GM18507 (cell line): ENCODE measurements at places on chromosomes 5 and 9.

DNA sequence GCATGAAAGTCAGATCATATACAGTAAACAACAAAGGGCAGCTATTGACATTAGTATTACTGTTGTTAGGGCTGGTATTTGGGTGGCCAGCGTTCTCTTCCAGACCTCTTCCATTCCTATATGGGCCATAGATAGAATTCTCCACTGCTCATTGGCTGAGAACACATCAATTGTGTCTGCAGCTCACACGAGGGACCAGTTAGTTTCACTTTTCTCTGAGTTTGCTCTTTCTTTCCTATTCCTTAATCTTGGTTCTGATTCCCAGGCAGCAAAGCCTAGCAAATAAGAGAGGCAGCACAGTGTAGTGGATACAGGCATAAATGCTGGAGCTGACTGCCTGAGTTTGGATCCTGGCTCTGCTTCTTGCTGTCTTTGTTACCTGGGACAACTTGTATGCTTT, 476.4 kb downstream of the SPOCK1 start:
- no peak for DNase-seq

- DNase-seq: no peak
Measured at GRCh38 chr5:58708456-58708855, 125.6 kb downstream of the RAB3C start.

GRCh38 chr9:347667-348292, 133.1 kb downstream of the DOCK8 start:
- no peak for DNase-seq

- DNase-seq: no peak
Measured at GRCh38 chr9:13481274-13481673, 201.8 kb upstream of the MPDZ start.

DNA sequence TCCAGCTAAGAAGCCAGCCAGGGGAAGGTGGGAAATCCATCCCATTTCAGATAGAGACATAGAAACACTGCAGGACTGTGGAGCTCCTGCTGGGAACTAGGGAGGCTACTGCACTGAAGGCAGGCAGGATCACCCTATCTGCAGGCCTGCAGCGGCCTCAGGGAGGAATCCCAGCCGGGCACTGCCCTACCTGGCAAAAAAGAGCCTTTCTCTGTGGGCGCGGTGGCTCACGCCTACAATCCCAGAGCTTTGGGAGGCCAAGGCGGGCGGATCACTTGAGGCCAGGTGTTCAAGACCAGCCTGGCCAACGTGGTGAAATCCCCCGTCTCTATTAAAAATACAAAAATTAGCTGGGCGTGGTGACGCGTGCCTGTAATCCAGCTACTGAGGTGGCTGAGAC, 71.4 kb upstream of the PHYKPL start:
- DNase-seq: no peak

DNA sequence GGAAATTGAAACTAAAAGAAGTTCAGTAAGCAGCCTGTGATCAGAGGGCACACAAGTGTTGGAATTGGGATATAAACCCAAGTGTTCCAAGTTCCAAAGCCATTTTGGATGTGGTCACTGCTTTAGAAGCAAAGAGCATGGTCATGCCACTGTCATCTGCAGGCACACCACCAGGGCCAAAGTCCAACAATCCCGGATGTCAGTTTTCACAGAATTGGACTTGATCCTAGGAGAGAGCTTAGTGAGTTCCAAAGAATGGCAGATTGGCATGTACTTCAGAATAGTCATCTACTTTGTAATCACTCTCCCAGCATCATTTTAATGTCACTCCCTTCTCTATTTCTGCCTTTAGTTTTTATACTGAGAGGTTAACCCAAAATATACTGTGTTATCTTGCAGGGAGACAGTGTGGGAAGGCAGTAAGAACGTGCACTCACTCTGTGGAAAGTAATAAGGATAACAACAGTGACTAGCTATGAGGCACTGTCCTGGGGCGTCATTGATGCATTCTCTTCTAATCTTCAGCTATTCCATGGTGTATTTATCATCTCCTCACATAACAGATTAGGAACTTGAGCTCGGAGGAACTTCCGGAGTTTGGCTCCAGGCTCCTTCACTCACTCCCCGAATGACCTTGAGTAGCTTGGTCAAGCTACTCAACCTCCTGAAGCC, 388.0 kb downstream of the ACTL7B start:
- no peak for DNase-seq

DNA sequence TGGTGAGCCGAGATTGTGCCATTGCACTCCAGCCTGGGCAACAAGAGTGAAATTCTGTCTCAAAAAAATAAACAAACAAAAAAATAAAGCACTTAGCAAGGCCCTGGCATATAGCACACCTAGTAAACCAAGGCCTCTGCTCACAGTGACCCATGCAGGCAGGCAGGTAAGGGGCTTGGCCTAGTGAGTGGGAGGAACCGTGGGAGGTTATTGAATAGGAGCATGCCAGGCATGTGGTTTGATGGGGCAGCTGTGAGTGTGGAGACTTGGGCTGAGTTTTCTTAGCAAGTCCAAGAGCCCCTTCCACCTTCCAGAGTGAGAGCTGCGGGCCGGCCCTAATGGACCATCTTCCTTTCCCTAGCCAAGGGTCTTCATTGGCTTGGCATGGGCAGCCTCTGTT, 4.5 kb upstream of the NDST1 start:
- DNase-seq: no peak

GRCh38 chr9:78614892-78615291, 318.0 kb downstream of the PSAT1 start:
- no peak for DNase-seq

DNA sequence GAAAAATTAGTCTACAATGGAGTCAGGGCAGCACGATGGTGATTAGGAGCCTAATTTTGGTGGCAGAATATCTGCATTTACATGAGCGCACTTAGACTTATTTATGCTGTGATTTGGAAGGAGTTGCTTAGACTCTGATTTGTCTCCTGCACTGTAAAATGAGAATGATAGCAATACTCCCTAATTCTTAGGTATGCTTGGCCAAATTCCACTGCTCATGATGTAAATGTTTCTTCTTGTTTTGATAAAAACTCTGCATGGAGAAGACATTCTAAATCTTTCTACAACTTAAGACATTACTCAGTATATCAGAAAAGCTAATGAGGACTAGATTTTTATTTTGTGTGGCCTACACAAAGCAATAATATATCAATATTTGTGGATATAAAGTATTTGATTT, 205.4 kb downstream of the CDH18 start:
- DNase-seq: no peak

DNA sequence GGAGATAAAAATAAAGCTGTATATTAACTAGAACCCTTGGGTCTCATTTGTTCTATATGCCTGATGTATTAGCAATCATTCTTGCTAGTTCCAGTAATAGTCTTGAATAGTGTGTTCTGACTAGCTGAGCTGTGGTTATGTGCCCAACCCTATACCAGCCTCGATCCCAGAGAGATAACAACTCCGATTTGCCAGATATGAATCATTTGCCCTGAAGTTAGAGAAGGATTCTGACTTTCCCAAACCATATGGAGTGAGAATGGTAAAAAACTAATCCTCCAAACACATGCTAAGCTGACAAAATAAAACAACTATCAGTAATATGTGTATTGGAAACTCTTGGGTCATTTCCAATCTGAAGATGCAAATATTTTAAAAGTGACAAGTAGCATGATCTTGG, 64.8 kb downstream of the ALDH1A1 start:
- DNase-seq: no peak

DNA sequence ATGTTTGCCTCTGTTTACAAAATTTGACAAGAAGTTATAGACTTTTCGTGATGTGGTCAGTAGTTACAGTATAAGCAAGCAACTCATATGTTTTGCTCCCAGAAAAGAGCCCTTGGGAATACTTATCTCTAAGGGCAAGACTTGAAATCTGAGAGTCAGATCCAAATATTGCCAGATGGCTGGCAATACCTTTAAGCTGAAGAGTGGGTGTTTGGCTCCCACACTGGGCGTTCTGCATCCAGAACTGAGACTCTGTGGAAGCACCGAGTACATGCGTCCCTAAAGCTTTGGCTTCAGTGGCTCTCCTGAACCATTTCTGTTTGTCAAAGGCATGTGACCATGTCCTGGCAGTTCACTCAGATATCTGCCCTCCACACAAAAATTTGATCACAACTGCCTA, 194.1 kb downstream of the DCP2 start:
- no peak for DNase-seq

DNA sequence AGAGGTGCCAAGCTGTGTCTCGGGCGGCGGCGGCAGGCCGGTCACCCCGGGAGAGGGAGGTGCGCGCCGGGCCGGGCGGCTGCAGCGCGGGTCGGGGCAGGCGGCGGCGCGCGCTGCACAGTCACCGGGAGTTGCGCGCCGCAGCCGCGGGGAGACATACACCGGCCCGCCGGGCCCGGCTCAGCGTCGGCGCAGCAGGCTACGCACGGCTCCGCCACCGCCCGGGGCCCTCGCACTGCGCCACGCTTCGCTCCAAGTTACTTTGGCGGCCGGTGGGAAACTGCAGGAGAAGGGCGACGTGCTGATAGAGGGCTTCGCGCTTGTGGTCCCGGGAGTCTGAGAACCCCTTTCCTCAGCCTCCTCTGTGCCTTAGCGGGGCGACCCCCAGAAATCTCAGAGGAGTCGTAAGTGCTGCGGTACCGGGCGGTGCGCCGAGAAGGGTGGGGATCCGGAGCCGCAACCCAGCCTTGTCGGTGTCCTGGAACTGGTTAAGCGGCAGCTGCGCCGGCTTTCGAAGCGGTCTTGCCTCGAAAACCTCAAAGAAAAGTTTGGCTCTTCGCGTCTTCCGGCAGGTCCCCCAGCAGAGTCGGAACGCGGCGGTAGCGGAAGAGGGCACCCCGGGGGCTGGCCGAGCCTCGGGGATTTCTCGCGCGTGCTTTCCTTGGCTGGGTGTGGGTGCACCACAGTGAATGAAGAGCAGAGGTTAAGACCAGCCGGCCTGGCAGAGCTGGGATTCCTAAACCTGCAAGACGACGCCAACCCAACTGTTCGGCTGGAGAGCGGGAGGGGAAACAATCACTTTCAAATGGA, at the start of gene EFNA5:
Gene EFNA5, minus strand, starts transcription at position 6 of the 810 bp plus-strand sequence.
- DNase-seq: no peak

DNA sequence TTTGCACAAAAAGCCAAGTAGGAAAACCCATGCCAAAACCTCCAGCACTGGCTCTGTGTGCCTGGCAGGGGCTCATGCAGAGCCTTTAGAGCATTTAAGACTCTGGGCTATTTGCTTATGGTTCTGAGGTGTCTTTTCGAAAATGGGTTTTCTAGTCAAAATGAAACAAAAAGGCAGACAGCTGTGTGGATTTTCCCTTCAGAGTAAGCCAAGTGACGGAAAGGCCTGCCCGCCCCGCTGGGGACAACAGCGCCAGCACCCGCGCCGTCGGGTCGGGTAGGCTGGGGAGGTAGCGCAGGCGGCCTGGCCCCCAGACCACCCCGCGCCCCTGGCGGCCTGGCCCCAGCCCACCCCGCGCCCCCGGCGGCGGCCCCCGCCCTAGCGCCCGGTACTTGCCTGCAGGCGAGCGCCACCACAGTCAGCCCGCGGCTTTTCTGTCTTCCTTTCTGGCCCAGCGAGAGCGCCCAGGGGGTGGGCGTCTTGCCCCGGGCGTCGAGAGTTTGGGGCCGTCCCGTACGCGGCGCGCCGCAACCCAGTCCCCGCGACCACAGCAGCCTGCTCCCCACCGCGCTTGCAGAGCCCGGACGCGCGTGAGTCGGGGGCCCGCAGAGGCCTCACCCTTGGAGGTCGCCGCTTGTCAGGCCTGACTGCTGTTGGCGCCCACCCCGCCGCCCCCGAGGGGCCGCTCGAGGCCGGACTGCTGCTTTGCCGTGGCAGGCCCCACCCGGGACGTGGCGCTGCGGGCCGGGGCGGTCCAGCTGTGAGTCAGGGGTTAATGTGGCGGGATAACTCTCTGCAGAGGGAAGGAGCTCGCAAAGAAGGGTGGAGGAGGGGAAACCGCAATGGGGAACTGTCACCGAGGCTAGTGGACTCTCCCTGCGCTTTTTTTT, at the start of gene TICAM2:
Gene TICAM2, minus strand, starts transcription at position 779 of the 890 bp plus-strand sequence. CDS start 21,223 bp downstream, outside the sequence.
- DNase-seq: peak; percentile 60

DNA sequence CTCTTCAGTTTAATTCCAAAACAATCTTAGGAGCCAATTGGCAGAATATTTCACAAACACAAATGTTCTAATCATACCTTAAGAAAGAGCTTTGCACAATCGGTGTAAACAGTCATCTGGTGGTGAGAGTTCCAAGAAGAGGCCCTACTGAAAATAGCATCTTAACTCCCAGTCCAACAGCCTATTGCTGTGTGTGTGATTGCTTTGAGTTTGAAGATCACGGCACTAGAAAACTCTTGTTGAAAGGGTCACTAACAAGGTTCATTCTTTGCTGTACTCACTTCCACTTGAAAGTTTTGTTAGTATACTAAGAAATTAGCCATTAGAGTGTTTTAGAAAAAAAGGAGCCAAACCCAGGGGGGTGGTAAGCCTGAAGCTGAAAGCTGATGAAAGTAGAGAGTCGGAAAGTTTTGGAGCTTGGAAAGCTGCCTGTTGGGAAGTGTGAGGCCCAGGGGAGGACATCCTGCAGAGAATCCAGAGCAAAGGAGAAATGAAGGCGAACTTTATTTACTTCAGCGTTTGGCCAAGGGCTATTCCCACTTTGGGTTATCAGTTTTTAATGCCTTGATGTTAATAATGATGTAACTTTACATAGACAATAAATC, 180.3 kb upstream of the GHR start:
- no peak for DNase-seq

DNA sequence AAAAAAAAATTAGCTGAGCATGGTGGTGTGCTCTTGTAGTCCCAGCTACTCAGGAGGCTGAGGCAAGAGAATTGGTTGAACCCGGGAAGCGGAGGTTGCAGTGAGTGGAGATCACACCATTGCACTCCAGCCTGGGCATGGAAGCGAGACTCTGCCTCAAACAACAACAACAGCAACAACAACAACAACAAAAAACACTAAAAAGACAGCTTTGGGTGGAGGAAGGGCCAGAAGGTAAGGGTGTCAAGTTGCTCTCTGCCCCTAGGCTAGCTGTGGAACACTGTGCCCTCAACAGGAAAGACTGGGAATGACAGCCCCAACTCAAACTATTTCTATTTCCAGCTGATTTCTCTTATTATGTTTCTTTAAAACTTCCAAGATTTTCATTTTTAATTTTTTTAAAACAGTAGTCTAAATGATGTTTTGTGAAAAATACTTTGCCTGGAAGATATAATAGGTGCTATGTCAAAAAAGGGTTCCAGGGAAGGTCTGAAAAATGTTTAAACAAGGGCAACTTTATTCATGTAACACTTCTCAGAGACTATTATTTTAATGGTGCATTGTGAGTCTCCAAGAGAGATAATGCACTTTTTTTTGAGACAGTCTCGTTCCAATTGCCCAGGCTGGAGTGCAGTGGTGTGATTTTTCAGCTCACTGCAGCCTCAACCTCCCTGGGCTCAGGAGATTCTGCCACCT, 29.9 kb downstream of the CLINT1 start:
- DNase-seq: no peak

DNA sequence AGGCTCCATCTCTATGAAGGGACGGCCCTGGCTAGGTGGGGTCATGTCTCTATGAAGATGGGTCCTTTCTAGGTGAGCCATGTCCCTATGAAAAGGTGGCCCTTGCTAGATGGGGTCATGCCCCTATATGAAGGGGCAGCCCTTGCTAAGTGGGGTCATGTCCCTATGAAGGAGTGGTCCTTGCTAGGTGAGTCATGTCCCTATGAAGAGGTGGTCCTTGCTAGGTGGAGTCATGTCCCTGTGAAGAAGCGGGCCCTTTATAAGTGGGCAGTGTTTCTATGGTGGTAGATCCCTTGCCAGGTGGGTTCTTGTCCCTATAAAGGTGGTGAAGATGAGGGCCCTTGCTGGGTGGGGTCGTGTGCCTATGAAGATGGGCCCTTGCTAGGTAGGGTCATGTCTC, 283.0 kb upstream of the IRX2 start:
- DNase-seq: no peak
